ENCODE measurements at places on chromosomes 12 and 14.
A peak's percentile ranks its signal among the peaks of the same experiment; 100 is the strongest.

DNA sequence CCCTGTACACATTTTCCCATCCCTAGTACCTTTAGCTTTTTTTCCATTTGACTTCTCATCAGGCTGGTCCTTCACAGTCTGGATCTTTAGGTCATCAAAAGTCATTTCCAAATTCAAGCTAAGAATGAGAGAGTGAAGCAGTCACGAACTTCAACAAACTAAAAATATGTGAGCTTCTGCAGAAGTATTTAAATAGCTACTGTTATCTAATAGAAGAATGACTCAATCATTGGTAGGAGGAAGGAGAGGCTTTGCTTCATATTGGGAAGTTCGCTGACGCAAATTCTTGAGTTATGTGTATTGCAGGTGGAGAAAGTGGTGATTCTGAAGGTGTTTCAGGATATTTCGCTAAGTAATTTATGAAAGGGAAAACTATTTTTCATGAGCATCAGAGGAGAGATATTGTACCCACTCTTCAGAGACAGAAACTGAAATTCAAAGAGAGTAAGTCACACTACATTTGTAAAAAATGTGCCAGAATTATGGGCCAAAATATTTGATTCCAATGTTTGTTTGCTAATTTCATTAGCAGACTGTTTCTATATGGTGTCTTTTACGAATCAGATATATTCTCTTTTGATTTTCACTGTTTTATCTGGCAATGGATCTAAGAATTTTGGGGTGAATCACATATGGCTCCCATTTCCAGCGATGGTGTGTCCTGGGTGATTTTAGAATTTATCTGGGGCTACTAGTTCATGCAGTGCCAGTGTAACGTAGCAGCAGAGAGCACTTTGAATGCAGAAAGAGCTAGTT lies at the start of gene OLR1:
Gene OLR1 (minus strand): TSS at position 160 of the 756 bp plus-strand sequence. CDS start 55 bp downstream, at position 105.
- no peak for DNase-seq

GRCh38 chr12:49946497-49946896 lies 4.0 kb upstream of the AQP2 start:
- no peak for DNase-seq

GRCh38 chr14:63905370-63905769 lies 52.6 kb downstream of the SYNE2 start:
- no peak for DNase-seq

- DNase-seq, result peak; percentile 30
These were observed 2.3 kb upstream of the M6PR start for GRCh38 chr12:8951744-8952143.

GRCh38 chr14:36313898-36314297 lies 6.5 kb downstream of the MBIP start:
- no peak for DNase-seq

GRCh38 chr14:52641745-52642144 lies 53.6 kb downstream of the ERO1A start:
- no peak for DNase-seq

DNA sequence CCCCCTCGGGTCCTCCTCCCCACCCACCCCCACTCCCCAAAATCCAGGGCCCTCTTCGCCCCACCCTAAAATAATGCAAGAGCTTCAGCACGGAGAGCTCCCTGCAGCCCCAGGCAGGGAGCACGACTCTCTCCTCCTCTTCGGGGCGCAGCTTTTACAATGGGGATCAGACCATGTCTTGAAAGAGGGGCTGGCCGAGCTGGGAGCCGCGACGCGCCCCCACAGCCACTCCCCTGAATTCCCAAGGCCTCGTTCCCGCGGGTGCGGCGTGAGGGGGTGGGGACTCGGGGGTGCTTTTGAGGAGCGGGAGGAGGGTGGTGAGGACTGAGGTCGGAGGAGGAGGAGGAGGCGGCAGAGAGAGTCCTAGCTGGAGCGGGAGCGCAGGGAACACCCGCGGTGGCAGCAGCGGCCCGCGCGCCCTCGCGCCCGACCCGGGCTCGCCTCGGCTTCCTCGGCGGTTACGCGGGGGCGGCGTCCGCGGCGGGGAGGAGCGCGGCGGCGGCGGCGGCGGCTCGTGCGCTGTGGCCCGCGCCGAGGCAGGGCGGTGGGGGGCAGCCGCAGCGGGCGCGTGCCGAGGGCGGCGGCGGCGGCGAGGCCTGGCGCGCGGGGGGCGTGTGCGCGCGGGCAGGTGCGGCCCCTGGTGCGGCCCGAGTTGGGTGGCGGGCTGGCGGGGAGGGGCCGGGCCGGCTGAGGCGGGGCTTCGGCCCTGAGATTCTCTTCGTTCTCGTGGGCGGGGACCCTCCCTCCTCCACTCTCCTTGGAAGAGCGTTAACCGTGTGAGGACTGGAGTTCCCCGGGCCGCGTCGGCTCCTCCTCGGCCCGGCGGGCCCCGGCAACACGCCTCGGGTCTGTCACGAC lies at the start of gene ANKS1B:
Gene ANKS1B (minus strand): TSS at position 666 of the 858 bp plus-strand sequence. CDS start 699 bp downstream, outside the sequence.
- DNase-seq, result peak; percentile 24

GRCh38 chr12:19276767-19277166 lies 147.2 kb downstream of the PLEKHA5 start:
- no peak for DNase-seq

DNA sequence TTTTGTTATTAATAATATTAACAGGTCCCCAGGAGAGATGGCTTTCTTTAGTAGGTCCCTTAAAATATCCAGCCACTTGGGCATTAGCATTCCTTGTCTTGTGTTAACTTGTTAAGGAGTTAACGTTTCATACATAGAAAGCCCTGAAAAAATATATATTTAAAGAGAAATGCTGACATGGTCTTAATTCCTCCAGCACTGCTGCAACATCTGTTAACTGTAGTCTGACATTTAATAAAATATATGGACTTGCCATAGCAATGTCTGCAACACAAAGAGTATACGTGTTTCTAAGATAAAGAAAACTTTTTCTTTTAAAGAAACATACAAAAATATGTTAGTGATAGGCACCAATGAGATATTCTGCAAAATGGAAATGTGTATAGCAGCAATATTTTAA lies 10.0 kb downstream of the SLC38A4 start:
- DNase-seq, result no peak

- DNase-seq, result no peak
These were observed 14.2 kb upstream of the CDKL1 start for GRCh38 chr14:50410921-50411320.

DNA sequence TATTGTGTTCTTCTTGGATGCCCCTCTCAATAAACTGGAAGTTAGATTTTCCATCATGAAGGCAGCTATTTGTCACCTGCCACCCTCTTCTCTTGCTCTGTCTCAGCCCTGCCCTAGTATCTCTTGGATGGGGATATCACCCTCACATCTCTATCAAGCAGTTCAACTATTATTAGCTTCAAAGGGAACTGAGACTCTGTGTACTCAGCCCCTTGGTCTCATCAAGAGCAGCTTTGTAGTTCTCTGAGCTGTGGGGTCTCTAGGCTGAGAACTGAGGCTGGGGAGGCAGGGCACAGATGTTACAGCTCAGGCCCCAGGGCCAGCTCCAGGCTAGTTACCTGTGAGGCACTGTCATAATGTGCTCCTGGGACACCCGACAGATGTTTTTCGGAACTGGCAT lies 130.3 kb downstream of the DAD1 start:
- DNase-seq, result no peak

- DNase-seq, result peak; percentile 7
These were observed 7.4 kb upstream of the TMEM132C start for GRCh38 chr12:128259556-128260070.

DNA sequence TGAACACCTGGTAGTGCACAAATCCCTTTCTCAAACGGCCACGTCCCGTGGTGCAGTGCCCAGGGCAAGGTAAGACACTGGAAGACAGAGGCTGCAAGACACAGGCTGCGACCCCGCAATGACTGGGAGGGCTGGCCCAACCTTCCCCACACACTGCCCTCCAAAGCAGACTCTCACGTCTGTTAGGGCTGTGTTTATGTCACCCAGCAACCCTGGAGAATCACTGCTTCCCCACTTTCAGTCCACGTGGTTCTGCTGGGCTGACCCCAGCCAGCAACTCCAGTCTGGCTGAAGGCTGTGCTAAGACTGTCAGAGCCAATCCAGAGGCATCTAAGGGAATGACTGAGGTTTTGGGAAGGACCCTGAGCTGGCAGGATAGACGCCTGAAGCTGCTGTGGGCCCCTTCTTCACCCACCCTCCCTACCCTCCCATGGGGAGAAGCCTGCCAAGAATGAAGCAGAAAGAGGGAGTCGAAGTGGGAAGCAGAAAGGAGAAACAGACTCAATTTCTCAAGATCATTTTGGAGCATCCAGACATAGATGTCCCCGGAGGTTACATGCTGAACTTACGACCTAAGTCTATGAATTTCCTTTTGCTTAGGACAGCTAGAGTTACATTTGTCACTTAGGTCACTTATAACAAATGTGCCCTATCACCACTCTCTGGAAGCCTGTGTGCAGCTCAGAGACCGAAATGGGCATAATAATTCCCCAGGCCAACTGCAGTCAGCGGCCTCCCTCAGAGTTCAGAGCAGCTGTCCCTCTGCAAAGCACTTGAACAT lies 11.7 kb downstream of the KDM2B start:
- DNase-seq, result no peak

- no peak for DNase-seq
These were observed 58.8 kb downstream of the GPR68 start for GRCh38 chr14:91185721-91186120.

DNA sequence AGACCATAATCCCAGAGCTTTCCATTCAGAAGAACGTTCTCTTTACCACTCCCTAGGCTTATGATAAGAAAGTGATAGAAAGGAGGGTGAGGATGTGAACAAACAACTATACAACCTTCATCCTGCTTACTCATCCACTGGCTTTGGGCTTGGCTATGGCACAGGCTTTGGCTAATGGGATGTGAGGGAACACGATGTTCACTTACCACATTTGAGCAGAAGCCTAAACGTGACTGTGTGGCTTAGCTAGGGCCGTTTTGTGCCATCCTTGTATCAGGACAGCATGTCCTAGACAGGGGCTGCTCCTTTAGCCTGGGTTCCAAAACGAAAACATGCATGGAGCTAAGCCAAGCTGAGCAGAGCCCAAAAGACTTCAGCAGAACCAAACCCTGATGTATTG lies 118.6 kb upstream of the CCDC175 start:
- no peak for DNase-seq
